ENCODE measurements at places on chromosomes 6 and 20. TPM values are rescaled to one million over a fixed set of nuclear protein-coding genes. Genes with fewer than 3 reads are reported as not detected.

NHLRC1 gene
- total RNA-seq, result 2.9 TPM

ANKRD6 gene
- 11.5 TPM for total RNA-seq

OPN5 gene
- not detected for total RNA-seq

DNA sequence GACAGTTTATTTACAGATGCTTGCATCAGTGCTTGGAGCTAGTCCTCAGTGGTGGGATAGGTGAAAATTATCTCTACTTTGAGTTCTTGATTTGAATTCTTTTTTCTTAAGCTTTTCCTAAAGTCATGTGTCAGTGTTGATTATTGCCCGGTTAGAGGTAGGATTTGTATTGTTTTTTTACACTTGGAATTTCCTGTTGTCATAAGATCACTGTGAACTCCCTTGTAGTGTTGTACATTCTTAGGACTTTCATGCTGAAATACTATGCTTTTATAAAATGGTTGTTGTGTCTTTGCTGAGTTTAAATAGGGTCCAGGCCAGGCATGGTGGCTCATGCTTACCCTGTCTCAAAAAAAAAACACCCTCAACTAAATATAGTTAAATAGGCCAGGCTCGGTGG, 20.3 kb downstream of the ASXL1 start:
- DNase-seq, result no peak

DNA sequence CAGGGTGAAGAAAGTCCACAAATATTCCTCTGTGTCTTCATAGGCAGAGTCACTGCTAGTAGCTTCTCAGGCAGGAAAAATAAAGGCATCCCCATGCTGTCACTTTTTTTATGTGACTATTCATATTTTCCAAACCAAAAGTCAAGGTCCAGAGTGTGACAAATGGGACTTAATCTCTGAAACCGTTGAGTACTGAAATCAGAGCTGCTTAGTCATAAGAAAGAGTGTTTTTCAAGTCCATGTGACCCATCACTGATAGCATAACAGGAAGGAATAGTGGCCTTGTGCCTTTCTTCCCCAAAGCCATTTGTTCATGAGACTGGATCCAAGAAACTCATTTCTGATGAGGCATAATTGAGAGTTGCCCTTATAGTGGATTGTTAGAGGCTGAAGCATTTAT, 210.3 kb upstream of the TSHZ2 start:
- no peak for DNase-seq

- no peak for DNase-seq
These were observed 10.8 kb downstream of the GCNT2 start for GRCh38 chr6:10531942-10532341.
